Stimulated activated CD4-positive, alpha-beta T cell treated with anti-CD3 and anti-CD28 coated beads, TNF-alpha, amount 100 ng/mL, for 1 hour (primary cell): ENCODE measurements at places on chromosomes 1 and 21.

- DNase-seq, result no peak
Measured at GRCh38 chr1:223175633-223176032, 32.6 kb upstream of the TLR5 start.

DNA sequence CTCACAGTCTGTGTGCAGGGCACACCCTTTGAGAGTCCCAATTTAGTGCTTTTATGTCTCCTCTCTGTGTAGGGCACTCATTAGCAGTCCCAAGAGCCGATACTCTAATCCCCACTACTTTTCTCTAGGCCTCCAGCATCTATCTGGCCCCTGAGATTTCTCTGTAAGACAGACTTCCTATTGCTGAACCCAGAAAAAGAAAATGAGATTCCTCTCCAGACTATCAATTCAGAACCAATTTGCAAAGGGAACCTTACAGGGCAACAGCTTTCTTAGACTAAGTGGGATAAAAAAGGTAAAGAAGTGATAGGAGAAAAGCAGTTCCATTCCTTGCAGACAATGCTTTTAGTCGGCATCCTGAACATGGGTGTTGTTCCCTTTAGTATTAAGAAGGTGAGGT lies 172.2 kb downstream of the EDEM3 start:
- no peak for DNase-seq

- no peak for DNase-seq
Measured at GRCh38 chr1:52281518-52281917, 84.5 kb downstream of the CC2D1B start.

- no peak for DNase-seq
Measured at GRCh38 chr1:94919241-94920030, 7.5 kb downstream of the CNN3 start.

DNA sequence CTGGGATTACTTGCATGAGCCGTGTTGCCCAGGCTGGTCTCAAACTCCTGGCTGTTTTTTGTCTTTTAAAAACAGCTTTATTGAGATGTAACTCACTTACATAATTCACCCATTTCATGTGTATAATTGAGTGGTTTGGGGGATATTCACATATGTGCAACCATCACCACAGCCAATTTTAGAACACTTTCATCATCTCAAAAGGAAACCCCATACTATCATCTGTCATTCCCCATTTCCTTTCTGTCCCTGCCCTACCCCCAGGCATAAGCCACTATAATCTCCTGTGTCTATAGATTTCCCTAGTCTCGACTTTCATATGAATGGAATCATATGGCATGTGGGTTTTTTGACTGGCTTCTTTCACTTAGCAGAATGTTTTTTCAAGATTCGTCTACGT lies 43.3 kb downstream of the GPR137B start:
- no peak for DNase-seq

GRCh38 chr1:182200025-182200812 lies 138.7 kb upstream of the ZNF648 start:
- DNase-seq, result no peak

- no peak for DNase-seq
Measured at GRCh38 chr1:195597891-195598290, 1010.3 kb downstream of the KCNT2 start.

DNA sequence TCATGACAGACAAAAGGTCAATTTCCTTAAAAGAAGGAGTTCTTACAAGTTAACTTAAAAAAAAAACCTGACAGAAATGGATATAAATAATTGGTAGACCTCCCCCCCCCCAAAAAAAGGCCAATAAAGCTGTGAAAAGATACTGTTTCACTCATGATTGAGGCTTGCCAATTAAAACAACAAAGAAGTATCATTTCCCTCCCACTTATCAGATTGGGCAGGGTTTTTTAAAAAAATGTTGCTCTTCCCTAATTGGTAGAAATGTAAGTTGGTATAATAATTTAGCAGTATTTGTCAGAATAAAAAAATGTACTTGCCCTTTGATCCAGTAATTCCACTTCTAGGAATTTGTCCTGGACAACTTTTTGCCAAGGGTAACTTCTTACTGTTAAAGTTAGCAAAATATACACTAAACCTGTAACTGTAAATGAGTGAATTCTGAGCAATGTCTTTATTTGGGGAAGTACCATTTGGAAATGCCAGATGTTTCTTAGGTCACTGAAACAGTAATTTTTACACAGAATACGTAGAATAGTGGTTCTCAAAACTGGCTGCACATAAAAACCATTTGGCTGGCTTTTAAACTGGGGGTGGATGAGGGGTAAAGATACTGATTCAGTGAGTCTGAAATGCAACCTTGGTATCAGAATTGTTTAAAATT lies 17.5 kb downstream of the RNF2 start:
- DNase-seq, result no peak

DNA sequence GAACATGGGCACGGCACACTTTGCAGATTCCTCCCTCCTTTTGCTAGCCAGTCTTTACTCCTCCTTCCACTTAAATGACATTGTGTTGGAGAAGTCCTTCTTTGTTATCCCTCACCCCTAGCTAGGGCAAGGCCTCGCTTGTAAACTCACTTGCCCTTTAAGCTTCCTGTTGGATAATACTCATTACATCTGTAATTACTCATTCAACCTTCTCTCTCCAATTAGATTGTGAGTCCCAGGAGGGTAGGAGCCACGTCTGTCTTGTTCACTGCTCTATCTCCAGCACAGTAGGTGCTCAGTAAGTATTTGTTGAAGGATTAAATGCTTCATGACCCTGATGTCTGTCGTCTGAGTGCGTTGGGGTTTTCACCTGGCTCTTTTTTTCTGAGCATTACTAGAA lies 98.7 kb upstream of the USP24 start:
- DNase-seq, result no peak

GRCh38 chr1:246420300-246420699 lies 86.8 kb downstream of the SMYD3 start:
- DNase-seq, result no peak

GRCh38 chr1:29416267-29417146 lies 180.2 kb downstream of the PTPRU start:
- DNase-seq, result no peak

- no peak for DNase-seq
Measured at GRCh38 chr1:80392529-80392928, 1386.0 kb upstream of the ADGRL4 start.

GRCh38 chr1:193613041-193613440 lies 426.6 kb upstream of the B3GALT2 start:
- no peak for DNase-seq

GRCh38 chr21:36499578-36500471 lies 19.9 kb upstream of the CLDN14 start:
- no peak for DNase-seq

DNA sequence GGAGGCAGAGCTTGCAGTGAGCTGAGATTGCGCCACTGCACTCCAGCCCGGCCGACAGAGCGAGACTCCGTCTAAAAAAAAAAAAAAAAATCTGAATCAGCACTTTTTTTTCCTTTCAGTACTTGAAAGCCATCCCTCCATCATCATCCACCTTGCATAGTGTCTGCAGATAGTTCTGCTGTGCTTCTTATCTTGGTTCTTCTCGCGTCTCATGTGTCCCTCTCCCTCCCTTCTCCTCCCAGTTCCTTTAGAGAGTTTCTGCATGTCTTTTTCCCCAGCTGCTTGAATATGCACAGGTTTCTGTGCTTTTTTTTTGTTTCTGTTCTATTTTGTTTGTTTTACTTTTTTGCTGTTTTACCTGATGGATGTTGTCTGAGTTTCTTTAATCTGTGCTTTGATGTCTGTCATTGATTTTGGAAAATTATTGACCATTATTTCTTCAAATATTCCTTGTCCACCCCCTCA lies 3.9 kb upstream of the COL18A1 start:
- DNase-seq, result no peak

DNA sequence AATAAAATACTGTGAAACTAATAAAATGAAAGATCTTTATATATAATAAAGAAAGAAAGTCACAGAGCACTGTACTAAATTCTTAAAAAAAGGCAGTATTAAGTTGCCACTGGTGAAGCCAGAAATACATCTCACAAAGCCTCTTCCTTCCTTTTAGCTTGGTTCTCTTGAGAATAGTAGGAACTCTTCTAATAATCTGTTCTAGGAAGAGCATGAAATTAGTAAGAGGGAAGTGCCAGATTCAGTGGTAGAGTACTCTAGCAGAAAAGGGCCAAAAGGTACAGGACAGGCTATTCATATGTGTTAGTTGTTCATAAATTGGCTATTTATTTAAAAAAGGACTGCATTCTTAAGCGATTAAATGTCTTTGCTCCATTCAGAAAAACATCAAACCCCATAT lies 33.7 kb downstream of the CTTNBP2NL start:
- DNase-seq, result no peak

- DNase-seq, result no peak
Measured at GRCh38 chr1:211493876-211494653, 2.1 kb upstream of the RD3 start.

DNA sequence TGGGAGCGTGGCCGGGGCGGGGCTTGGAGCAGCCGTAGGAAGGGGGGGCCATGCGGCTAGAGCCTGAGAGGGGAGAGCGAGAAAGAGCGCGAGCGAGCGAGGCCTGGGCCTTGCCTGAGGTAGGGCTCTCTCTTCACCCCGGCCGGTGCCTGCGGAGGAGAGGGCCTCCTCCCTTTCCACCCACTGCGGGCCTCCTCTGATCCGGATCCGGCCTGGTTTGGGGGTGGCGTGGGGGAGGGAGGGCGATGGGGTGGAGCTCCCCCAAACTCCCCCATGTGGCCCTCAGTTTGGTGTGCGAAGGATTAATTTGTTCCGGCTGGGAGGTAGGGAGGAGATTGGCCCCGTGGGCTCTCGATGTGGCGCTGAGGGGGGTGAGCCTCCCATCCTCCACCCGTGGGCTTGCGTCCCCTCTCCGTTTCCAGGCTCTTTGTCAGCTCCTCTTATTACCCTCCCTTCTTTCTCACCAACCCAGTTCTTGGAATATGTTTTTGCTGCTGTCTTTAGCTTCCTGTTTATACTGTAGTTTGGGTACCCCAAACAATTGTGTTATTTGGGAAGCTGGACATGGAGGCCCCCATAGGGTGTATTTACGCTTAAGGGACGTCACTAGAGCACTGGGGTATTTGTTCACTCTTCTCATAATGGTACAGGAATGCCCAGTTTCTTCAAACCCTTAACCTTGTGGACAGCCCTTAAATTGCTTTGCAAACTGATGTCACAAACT lies 685 bp downstream of the UBAP2L start:
- peak; percentile 51 for DNase-seq

- no peak for DNase-seq
Measured at GRCh38 chr1:70717656-70718055, 306.6 kb downstream of the CTH start.

DNA sequence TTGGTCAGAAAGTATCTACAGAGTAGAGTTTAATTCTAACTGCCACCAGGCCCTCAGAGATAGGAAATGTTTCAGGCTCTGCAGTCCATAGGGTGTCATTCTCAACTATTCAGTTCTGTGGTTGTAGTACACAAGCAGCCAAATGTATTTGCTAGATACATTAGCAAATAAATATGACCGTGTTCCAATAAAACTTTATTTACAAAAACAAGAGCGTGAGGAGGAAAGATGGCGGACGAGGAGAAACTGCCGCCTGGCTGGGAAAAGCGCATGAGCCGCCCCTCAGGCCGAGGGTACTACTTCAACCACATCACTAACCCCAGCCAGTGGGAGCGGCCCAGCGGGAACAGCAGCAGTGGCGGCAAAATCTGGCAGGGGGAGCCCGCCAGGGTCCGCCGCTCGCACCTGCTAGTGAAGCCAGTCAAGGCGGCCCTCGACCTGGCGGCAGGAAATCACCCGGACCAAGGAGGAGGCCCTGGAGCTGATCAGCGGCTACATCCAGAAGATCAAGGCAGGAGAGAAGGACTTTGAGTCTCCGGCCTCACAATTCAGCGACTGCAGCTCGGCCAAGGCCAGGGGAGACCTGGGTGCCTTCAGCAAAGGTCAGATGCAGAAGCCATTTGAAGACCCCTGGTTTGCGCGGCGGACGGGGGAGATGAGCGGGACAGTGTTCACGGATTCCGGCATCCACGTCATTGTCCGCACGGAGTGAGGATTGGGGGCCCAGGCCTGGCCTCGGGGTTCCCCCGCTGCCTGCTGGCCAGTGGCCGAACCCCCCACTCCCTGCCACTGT lies 286.1 kb downstream of the LRRC40 start:
- DNase-seq, result no peak

GRCh38 chr1:24186031-24186710 lies 918 bp downstream of the IFNLR1 start:
- DNase-seq, result no peak

DNA sequence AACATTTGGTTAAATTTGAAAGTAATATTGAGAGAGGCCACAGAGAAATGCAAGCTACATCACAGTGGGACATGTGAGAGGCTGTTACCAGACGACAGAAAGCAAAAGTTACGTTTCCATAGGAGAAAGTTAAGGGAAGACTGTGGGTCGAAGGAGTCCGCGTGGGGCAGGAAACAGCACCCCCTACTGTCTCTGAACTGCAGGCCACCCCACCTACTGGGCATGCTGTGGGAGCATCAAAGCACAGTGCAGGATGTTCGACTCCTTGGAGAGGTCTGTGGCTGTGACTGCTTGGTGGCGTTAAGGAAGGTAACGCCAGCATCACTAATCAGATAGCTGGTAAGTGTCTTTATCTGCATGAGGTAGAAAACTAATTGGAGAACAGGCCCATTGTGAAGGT lies 123.9 kb downstream of the PTBP2 start:
- DNase-seq, result no peak

GRCh38 chr21:37835481-37835880 lies 80.8 kb downstream of the KCNJ6 start:
- DNase-seq, result no peak

- no peak for DNase-seq
Measured at GRCh38 chr1:61085983-61086644, 3.8 kb downstream of the NFIA start.

- no peak for DNase-seq
Measured at GRCh38 chr1:65056866-65057265, 90.5 kb upstream of the JAK1 start.

- DNase-seq, result no peak
Measured at GRCh38 chr1:204259782-204260181, 46.0 kb upstream of the GOLT1A start.

- no peak for DNase-seq
Measured at GRCh38 chr1:209183195-209183594, 400.3 kb upstream of the CAMK1G start.

DNA sequence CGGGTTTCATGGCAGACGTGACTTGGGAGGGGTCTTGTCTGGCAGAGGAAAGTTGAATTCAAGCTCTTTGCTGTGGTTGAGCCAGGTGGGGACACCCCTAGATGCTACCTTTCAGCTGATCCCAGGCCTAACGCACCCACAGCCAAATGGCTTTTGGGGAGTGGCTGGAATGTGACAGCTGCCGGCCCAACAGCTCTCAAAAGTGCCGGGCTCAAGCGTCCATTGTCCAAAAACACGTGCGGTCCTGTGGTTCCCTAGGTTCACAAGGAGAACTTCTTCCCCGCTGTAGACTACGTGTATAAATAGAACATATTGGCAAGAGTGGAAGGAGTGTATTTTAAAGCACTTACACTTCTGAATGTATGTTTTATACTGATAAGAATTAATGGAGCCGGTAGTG lies 87.1 kb upstream of the ARHGEF16 start:
- no peak for DNase-seq

DNA sequence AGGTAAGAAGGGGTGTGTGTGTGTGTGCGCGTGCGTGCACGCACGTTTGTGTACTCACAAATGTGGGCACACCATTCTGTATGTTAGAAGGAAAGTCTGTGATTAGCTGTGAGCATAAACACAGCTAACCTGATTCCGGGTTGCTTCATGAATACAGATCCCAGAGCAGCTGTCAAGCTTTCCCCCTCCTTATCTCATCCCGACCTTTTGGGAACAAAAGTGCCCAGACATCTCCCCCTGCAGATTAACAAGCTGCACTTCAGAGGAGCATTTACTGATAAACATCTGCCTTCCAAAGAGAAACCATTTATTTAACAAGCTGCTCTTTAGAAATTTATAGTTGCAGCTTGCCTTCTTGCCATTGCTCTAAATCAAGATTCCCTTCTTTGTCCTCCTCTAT lies 97.0 kb downstream of the MT1HL1 start:
- DNase-seq, result no peak

- DNase-seq, result peak; percentile 11
Measured at GRCh38 chr1:204410688-204411450, 748 bp downstream of the PPP1R15B start.
